Esophagus squamous epithelium (tissue), 5 donors: ENCODE measurements at places on chromosomes 11 and 22.

DNA sequence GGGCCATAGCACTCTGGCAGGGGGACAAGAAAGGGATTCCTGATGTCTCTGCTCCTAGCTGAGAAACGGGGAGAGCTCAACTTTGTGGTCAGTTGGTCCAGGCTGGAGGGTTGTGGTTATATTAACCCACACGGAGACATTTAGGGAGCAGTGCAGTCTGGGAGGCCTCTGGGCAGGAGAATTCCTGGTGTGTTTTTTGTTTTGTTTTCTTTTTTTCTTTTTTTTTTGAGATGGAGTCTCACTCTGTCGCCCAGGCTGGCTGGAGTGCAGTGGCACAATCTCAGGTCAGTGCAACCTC, 88.0 kb upstream of the SHISAL1 start:
- DNase-seq: no peak

DNA sequence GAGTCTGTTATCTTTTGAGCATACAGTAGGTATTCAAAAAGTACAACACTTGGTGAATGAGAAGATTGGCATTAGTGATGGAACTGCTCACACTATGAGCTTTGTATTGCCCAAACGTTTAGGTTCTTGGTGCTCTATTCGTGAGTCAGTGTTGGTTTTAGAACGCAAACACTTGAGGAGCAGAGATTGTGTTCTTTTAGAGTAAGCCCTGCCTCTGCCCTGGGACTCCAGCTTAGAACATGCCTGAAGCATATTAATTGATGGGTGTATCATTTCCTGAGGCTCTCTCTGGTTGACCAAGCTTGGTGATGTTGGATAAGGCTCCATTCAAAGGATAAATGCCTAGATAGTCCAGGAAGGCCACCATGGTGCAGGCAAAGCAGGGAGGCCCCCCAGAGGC, 10.9 kb downstream of the MTNR1B start:
- DNase-seq: no peak

DNA sequence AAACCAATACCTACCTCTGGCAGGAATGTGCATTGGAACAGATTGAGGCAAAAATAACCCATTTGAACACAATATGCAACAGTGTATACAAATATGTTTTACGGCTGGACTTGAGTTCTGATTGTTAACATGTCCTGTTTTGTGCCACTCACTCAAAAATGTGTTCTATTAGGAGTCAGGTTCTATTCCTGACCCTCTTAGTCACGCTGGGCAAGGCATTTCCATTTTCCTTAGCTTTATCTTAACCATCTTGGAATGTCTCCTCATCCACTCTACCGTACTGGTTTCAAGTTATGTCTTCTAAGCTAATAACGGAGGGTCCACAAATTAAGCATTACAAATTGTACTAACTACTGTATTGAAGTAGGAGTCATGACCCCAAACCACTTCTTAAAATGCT, 78.6 kb downstream of the MAML2 start:
- DNase-seq: no peak

- DNase-seq: no peak
These were observed 2.5 kb upstream of the PLAAT4 start for GRCh38 chr11:63534076-63534475.

DNA sequence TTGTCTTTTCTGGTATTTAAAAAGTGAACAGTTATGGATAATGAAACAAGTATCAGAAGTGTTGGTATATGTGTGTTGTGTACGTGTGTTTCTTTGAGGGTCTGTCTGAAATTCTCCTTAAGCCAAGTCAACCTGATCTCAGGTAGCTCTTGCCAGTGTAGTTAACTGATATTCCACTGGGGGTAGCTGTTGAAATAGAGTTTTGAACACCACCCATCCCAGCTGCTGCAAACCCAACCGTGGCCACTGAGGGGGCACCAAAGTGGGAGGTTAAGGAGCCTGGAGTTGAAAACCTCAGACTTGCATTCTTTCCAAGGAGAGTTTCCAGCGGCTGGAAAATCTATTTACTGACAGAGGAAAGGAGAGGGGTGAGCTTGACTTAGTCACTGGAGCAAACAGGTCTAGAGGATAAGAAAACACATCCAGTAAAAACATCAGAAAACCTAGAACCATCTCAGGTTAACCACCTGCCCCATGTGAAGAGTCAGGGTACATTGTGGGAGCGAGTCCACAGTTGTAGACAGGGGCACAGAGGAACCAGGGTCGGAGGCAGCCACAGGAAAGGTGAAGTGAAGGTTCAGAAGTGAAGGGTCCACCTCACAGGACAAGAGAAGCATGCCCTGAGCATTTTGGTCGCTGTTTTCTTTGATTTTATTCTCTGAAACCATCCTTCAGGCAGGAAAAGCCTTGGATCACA, 8.8 kb upstream of the CUL5 start:
- no peak for DNase-seq

DNA sequence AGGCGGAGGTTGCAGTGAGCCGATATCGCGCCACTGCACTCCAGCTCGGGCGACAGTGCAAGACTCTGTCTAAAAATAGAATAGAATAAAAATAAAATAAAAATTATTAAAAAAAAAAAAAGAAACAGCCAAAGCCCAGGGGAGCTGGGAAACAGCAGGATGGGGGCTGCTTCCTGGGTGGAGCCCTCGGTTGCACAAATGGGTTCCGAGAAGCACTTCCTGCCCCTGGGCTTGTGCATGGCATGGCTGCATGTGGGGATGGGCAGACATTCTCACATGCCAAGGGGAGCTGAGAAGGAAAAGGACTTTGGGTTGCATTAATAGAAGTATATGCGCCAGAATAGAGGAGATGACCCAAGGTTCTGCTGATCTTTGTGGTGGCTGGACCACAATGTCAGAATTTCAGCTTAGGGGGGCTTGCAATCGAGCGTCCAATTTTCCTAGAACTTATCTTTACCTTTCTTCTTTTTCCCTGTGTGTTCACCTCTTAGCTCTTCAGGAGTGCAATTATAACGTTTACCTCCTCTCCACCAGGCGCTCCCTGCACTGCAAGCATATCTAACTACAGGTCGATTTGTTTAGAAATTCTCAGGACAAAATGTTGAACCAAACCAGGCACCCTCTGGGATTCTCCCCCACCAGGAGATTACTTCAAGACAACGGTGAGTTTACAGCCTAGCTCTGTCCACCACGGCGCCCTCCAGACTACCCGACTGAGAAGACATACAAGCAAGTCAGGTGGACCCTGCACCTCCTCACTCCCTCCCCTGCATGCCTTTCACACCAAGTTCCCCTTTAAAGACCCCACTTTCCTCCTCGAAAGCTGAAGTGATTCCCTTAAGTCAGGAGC, 53.2 kb downstream of the SHISAL1 start:
- DNase-seq: no peak

DNA sequence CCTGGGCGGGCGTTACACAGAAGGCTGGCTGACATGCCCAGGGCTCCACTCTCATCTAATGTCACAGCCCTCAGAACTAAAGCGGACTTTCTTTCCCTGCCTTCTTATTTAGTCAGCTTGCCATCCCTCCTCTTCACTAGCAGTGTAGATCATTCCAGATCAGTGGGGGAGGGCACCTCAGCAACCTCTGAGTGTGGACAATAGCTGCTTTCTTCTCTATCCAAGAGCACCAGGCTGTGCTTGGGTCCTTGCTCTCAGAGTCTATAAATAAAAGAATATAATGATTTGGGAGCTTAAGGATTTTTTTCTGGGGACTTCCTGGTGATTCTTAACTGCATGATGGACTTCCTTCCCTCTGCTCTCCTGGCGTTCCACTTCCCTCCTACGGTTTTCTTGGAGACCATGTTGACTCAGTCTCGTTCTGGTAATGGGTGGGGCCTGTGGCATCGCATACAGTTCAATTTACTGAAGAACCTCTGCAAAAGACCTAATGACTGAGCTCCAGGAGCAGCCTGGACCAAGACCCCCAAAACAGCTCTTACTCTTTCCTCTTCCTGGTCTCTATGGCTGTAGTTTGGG, 2.9 kb upstream of the HMBS start:
- DNase-seq: no peak

DNA sequence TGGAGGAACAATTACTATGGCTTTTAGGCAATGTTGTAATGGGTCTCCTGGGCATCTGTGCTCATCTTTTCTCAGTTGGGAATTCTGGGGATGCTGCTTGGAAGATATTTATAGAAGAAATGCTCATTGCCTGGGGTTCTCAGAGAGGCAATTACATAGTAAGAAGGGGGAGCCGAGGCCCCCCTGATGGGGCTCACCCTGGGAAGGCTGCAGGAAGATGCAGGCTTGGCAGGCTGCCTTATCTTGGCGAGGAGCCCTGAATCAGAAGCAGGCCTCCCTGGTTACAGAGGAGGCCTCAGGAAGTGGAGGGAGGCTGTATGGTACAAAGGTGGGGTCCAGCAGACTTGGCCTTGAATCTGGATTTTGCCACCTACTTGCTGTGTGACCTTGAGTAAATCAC, 60.6 kb upstream of the CRYBB3 start:
- DNase-seq: no peak

GRCh38 chr11:119729951-119730613, 1.1 kb upstream of the NECTIN1 start:
- no peak for DNase-seq

DNA sequence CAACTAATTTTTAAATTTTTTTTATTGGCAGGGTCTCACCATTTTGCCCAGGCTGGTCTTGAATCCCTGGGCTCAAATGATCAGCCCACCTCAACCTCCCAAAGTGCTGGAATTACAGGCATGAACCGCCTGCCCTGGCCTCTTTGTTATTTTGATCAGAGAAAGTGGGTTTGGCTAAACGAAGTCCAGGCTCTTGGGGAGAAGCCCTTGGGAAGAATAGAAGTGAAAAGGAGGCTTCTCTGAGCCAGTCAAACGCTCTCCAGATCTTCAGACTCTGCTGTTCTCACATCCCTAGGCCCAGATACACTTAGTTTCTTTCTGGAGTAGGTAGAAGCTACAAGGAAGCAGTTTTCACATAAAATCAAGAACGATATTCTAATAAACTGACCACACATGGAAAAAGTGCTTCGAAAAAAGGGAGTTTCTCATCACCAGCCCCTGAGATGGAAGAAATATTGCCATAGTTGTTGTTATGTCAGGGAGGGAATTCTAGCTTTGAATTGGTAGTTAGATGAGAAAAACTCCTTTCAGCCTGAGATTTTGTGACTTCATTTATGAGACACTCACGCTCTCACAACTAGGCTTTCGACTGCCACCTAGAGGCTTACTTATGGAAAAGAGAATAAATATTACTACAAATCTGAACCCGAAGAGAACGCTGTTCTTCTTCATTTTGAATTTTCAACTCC, 41.7 kb upstream of the AQP11 start:
- DNase-seq: peak; percentile 3

DNA sequence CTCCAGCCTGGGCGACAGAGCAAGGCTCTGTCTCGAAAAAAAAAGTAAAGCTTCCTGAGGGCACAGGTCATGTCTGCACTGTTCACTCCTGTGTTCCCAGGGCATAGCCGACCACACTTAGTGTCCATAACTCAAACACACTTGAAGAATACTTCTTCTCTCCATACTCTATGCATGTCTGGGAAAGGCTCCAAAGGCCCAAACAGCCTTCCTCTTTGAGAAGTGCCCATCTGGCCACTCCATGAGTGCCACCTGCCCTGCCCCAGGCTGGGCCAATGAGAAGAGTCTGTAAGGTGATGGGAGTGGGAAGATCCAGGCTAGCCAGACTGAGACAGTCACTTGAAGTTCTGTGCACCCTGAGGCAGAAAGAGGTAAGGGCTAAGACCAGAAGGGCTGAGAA, 24.7 kb downstream of the DGCR2 start:
- DNase-seq: no peak

- no peak for DNase-seq
These were observed 30.4 kb downstream of the CREB3L1 start for GRCh38 chr11:46307785-46308341.

DNA sequence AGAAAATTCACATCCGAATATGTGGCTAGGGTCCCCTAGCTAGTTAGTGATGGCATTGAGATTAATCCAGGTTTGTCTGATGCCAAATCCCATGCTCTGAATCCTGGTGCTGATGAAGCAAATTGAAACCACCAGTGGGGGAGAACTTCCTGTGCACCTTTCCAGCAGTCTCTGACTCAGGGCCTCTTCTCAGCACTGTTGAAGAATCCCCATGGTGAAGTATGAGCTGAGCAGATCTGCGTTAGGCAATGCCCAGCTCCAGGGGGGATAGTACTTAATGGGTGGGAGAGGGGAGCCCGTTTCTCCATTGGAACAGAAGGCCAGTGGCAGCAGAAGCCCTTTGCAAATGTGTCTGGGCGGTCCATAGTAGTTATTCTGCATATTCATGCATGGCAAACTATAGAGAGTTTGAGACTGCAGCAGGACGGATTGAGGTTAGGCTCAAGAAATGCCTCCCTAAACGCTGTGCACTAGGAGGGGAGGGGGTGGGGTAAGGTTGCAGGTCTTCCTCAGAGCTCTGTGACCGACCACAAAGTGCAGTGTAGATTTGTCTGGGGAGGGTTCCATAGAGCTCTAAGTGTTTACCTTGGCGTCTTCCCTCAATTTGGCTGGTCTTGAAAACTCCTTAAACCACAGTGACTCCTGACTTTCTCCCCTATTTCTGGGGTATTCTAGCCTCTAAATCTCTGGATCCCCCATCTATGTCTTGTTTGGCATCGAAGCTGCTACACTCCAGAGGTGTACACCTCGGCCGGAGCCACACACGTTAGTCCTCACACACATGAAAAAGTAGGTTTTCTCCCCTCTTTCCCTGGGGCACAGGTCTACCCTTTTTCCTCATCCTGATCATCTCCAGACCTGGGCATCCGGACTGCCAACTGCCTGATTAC, 4.8 kb downstream of the POU2F3 start:
- no peak for DNase-seq

DNA sequence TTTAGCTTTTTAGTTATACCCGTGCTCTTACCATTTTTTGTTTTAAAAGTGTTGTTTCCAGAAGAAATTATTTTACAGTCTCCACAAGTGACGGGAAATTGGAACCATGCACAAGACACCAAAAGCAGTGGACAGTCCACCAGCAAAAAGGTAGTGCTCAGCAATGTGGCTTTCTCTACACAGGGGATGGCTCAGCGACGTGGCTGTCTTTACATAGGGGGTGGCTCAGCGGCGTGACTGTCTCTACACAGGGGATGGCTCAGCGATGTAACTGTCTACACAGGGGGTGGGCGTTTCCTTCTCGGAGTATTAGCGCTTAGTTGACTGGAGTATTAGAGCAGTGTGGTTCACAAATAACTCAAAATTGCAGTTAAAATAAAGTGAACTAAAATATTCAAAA, 36.0 kb upstream of the PANX2 start:
- no peak for DNase-seq
